Fibroblast of lung (primary cell): ENCODE measurements at places on chromosomes 11 and 22. TPM values are rescaled to one million over a fixed set of nuclear protein-coding genes. Genes with fewer than 3 reads are reported as not detected.

The CRYBB2 gene
- polyA plus RNA-seq, result not detected in 2 replicates

The BTG4 gene
- polyA plus RNA-seq, result 0.08 and 0.09 TPM in 2 replicates

The HSPB2 gene
- polyA plus RNA-seq, result 0.94 and 2.5 TPM in 2 replicates

- H3K27me3 ChIP-seq, result no peaks in the 10 kb centered on the region
- no peaks in the 10 kb centered on the region for H3K4me1 ChIP-seq
- no peaks in the 10 kb centered on the region for H3K36me3 ChIP-seq
- no peak overlapping the region for H3K4me3 ChIP-seq
- no peak for DNase-seq
Observed at GRCh38 chr11:32847511-32847910, 17.8 kb downstream of the PRRG4 start.
